ENCODE measurements at places on chromosomes 4 and X.

DNA sequence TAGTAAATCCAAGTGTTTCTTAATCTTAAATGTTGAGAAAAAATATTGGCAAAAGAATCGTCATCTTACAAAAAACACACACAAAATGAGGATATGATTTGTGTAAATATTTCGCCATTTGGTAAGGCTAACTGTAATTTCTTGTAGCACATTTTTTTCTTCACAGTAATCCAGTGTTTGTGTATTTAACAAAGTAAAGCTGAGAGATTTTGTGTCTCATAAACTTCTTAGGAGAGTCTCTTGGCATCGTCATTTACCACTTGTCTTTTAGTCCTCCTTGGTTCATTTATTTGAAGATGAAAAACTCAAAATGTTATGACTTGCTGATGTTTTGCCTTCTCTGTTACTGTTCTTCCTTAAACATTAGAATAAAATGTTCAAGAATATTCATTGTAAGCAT lies 326.7 kb upstream of the PITX2 start:
- DNase-seq: no peak

DNA sequence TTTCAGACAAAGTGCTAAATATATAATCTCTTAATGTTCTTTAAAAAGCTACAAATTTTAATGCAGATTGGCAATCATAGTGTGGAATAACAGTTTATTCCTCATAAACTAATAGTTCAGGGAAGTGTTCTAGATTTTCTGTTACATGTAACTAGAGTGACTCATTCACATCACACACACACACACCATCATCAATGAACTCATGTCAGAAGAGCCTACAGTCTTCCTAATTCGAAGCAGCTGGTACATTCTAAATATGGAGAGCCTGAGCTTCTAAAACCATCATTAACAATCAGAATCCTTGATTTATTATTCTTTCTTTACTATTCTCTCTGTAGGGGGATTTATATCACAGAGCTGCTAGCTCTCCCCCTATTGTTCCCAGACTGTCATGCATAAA lies 49.6 kb downstream of the DKK2 start:
- no peak for DNase-seq

DNA sequence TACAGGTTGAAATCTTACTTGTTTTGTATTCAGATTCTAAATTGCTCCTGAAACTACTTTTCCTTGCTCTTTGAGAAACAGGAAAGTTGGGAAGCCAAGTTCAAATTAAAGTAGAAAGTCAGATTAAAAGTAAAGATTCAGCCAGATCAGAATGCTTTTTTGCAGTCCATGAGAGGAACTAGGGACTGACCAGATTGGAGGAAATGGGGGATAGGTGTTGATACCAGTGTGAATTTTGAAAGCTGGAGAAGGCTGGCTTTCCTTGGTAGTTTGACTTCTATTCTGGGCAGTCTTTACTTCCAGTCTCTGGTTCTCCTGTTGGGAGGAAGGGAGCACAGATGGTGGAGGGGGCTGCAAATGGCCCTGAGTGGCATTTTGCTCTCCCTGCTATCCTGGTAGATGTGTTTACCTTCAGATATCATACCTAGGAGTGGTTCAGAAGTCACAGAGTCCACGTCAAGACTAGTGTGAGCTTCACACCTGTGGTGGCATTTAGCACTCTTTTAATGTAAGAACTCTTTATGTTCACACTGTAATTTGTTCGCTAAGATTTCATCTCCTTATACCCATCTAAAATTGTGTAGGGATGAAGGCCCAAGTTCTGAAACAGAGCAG lies 68.8 kb downstream of the FNIP2 start:
- no peak for DNase-seq

DNA sequence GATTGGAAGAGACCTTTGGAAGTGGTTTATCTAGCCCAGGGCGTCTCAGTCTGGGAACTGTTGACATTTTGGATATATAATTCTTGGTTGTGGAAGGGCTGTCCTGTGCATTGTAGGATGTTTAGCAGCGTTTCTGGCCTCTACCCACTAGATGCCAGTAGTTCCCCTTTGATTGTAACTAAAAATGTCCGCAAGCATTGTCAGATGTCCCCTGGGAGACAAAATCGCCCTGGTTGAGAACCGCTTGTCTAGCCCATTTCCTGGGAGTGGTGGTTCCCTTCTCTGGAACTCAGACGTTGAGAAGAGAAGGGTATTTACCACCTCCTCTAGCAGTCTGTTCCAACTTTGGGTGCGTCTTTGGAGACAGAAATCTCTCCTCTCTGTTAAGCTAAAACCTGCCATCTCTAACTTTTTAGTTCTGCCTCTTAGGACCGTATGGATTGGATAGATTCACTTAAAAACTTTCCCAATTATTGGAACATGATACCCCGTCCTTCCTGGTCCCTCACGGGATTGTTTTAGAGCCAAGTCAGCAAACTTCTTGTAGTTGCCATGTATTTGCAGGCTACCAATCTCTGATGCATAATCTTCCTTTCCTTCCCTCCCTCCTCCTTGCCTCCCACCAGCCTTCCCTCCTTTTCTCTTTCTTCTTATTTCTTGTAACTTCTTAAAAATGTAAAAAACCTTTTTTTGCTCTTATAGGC lies 13.9 kb downstream of the TMEM165 start:
- no peak for DNase-seq

DNA sequence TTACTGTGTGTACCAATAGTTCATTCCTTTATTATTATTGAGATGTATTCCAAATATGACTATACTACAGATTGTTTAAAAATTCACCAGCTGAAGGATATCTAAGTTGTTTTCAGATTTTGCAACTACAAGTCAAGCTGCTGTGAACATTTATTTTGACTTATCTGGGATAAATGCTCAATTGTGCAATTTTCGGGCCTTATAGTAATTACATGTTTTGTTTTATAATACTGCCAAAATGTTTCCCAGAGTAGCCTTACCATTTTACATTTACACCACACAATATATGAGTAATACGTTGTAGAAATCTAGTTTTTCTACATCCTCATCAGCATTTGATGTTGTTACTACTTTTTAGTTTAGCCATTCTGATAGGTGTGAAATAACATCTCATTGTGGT lies 179.6 kb downstream of the ANTXR2 start:
- DNase-seq: no peak

GRCh38 chr4:128974136-128974581 lies 119.2 kb downstream of the SCLT1 start:
- no peak for DNase-seq

GRCh38 chrX:17788956-17789562 lies 51.8 kb downstream of the SCML1 start:
- no peak for DNase-seq

GRCh38 chr4:102598762-102599374 lies 97.7 kb downstream of the NFKB1 start:
- no peak for DNase-seq

- no peak for DNase-seq
Observed at GRCh38 chrX:130688360-130688759, 214.6 kb downstream of the ENOX2 start.

DNA sequence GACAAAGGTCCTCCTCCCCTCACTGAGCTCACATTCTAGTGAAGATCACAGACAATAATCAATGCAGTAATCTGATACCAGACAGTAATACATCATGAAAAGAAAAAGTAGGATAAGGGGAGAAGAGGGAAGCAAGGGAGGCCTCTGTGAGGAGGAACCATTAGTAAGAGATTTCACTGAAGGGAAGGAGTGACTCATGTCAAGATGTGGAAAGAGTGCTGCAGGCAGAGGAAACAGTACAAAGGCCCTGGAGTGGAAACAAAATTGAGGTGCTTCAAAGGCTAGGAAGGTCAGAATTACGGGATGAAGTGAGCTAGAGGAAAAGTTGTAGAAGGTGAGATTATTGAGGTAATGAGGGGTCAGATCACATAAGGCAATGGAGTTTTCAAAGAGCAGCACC lies 38.1 kb downstream of the LAMTOR3 start:
- DNase-seq: no peak

GRCh38 chr4:10753336-10753735 lies 68.8 kb upstream of the CLNK start:
- DNase-seq: no peak

DNA sequence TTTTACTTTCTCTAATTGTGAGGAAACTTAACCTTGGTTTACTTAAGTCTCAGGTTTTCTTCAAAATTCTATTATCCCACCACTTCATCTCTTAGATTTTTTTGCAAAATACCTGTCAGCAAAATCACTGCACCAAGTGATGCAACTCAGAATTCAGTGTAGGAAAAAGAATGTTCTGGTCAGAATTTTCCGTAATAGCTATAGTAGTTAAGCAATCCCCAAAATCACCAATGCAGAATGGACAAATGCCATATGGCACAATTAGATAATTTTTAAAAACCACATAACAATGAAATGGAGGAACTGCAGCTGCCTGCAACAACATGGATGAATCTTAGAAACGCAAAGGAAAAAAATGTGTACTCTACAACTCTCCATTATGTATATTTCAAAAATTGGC lies 373.1 kb downstream of the NAF1 start:
- DNase-seq: no peak

GRCh38 chr4:140816806-140817510 lies 60.8 kb upstream of the TBC1D9 start:
- no peak for DNase-seq

- DNase-seq: no peak
Observed at GRCh38 chrX:53155512-53156206, 61.7 kb downstream of the KANTR start.

DNA sequence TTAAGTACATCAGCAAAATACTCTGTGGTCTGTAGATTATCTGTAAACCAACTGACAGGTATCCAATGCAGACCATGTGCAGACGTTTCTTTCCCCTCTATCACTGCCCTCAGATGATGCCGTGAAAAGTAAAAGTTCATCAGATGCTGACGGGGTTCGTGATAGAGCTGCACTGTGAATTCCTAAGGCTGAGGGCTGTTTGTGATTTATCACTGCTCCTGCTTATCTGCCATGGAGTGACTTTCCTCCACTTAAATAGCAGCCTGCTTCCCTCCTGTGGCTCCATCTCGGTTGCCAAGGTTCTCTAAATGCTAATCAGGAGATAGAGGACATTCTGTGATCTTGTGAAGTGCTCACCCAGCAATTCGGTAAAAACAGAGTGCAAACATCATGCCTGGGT lies 89.3 kb upstream of the SRD5A3 start:
- DNase-seq: no peak

DNA sequence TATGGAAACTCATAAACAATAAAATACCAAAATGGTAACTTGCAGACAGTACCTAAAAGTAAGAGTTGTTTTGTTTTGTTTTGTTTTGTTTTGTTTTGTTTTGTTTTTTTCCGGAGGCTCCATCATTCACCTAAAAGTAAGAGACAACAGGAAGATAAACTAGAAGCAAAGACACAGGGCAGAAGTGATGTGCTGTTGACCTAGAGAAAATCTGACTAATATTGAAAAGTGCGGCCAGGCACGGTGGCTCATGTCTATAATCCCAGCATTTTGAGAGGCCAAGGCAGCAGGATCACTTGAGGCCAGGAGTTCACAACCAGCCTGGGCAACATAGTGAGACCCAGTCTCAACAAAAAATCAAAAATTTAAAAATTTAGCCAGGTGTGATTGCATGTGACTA lies 5.6 kb upstream of the CENPC start:
- DNase-seq: no peak

- DNase-seq: no peak
Observed at GRCh38 chr4:85970535-85970934, 389.3 kb downstream of the MAPK10 start.

DNA sequence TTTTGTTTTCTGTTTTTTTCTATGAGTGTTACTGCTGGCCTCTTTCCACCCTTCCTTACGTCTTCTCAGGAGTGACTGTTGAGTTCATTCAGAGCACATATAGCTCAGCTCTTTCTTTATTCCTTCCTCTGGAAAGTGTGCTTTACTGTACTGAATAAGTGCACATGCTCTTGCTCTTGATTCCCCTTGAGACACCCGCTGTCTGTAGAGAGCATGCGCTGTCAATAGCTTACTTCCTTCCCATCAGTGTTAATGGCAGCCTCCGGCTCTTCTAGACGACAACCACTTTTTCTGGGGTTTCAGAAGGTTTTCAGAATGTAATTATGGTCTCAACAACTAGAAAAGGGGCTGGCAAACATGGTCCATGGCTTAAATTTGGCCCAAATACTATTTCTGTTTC lies 504.9 kb downstream of the C4orf33 start:
- no peak for DNase-seq

GRCh38 chr4:76987153-76987591 lies 37.6 kb downstream of the SEPTIN11 start:
- no peak for DNase-seq

DNA sequence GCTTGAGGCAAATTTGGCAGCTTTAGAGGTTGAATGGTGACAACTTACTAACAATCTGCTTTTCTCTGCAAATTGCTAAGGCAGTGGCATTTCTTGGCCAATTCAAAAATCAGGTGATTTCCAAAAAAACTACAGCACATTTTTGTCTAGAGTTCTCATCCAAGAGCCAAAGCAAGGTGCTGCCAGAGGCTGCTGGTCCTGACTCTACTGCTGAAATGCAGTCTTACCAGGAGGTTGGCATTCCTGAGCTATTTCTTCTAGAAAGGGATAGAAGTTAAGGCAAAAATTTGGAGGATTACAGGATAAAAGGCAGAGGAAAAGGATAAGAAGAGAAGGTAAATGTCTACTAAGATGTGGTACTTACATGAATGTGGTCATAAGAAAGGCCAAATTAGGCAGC lies 75.6 kb downstream of the COX18 start:
- no peak for DNase-seq

DNA sequence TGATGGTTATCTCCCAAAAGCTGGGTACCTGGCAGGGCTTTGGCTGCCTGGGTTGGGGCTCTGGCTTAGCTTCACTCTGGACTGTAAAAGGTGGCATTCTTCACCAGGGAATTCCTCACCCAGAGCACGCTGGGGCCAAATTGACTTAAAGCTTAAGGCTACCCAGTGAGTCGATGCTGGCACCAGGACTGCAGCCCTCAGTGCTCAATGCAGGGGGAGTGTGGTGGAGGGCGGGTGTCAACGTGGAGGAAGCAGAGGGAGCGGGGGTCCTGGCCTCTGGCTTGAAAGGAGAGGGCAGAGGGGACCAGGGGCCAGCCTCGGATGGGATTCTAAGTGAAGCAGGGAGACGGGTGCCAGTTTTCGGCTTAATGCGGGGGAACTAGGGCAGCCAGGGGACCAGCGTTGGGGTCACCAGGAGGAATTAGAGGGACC lies 446 bp upstream of the FAM50A start:
- DNase-seq: no peak

GRCh38 chrX:119252716-119253115 lies 16.6 kb downstream of the PGRMC1 start:
- no peak for DNase-seq

- DNase-seq: no peak
Observed at GRCh38 chr4:113781439-113782040, 20.0 kb upstream of the CAMK2D start.

GRCh38 chr4:41963105-41963504 lies 18.5 kb upstream of the DCAF4L1 start:
- no peak for DNase-seq

Data from PC-9 (cell line).